ENCODE measurements at places on chromosomes 5 and 9.

- DNase-seq: peak; percentile 49
Observed at GRCh38 chr5:179558932-179559283, 8.6 kb downstream of the RUFY1 start.

DNA sequence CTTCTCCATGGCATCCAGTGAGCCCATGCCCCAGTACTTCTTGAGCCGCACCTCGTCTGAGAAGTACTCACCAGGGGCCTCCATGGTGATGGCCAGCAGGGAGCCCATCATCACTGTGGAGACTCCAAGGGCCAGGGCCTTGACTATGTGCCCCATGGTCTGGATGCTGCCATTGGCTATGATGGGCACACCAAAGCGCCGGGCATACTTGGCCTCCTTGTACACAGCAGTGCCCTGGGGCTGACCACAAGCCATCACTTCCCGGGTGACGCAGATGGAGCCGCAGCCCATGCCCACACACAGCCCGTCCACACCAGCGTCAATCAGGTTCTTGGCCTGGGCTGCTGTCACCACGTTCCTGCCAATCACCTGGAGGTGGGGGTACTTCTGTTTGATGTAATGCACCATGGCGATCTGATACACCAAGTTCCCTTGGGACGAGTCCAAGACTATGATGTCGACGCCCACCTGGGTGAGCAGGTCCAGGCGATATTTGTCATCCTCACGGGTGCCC lies 7.0 kb upstream of the DCAF12 start:
- DNase-seq: no peak

DNA sequence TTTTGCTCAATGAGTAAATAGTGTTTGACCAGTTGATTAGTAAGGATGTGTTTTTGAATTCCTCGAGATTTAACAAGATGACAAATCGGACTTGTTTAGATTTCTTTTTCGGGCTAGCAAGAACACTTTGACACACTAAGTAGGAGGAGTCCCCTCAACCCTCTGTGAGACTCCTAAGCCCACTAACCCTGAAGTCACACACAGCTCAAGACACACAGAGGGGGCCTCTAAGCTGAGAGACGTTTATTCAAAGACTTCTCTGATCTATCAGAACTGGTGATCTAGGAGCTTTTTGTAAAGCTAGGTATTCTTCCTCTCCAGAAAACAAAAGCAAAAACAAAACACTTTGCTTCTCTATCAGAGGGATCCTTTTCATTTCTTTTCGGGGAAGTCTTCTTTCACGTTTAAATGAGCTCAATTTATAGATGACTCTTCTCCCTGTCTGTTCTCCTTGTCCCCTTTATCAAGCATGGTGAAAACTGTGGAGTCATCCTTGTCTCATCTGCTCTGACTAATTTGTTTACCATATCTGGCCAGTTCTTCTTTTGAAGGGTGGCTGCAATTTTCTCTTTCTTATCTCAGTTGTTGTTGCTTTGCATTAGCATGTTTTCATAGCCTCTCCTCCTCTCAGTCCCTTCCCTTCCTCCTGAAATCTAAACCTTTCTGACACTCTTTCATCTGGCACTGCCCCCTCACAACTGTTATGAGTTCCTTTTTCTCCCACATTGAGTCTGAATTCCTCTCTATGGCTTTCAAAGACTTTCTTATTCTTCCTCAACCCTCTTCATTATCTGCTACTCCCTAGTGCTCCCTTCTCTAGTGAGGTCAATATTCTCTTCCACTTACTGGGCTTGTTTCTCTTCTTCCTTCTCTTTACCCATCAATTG lies 68.5 kb upstream of the RAI14 start:
- DNase-seq: no peak

DNA sequence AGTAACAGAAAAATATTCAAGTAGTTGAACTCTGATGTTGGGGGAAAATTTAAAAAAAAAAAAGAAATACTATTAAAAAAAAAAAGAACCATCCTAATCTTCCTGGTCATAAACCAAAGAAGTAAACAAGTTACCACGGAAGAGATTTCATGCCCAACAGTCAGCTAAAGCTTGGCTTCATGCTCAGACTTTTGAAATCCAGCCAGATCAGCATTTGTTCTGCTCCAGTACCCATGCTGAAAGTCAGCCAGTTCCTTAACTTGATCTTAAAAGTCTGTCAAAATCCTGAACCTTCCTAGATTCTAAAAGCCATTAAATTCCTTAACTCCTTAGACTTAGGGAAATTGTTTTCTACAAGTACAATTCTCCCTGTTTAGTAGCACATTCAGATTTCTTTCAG lies 908.7 kb upstream of the CDH9 start:
- no peak for DNase-seq

DNA sequence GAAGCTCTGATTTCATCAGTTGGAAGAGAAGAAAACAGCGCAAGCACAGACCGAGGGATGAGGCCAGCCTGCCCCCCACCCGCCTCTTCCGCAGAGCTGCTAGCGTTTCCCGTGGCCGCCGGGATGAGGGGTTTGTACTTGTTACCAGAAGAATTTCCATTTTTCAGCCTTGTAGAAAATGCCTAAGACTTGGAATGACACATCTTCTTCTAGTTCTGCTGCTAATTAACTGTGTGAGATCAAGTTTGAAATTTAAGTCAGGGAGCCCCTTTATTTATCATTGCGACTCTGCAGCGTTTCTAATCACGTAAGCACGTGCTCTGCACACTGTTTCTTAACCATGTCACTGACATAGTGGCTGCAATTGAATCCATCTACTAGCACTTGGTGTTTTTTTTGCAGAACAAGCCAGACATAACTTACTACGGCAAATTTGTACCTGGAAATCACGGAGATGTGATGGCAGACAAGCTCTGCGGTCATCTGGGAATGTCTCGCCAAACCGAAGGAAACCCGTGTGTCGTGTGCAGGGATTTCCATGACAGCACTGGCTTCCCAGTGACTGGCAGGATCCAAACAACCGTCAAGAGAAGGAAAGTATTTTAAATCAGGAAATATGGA lies 41.8 kb upstream of the ROR2 start:
- no peak for DNase-seq

- peak; percentile 31 for DNase-seq
Observed at GRCh38 chr5:58241389-58241788, 218.5 kb downstream of the PLK2 start.

DNA sequence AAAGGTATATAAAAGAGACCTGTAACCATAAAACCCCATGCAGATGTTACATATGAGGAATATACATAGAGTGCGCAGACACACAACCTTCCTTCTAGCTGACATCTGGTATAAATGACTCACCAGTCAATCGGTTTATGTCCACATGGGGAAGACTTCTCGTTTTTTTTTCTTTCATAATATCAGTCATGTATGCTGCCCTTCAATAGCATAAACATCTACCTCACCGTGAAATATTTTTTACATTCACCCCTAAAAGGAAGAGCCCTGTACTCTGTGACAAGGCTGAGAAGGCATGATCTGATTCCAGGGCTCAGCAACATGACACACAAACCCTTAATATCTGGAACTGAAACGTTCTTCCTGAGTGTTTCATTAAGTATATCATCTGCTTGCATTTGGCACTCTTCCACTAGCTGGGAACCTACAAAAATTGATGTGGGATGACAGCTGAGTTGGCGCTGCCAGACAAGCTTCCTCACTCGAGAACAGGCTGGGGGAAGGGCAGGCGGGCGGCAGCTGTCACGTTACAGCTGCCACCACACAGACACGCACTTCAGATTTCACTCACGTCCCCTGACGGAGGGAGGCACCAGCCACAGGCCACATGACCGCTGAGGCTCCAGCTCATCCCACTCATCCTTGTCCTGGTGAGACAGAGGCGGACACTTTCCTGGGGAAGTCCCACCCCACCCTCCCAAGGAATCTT lies 74.2 kb downstream of the SHB start:
- peak; percentile 41 for DNase-seq

- no peak for DNase-seq
Observed at GRCh38 chr5:14453481-14453880, 128.1 kb upstream of the OTULINL start.

DNA sequence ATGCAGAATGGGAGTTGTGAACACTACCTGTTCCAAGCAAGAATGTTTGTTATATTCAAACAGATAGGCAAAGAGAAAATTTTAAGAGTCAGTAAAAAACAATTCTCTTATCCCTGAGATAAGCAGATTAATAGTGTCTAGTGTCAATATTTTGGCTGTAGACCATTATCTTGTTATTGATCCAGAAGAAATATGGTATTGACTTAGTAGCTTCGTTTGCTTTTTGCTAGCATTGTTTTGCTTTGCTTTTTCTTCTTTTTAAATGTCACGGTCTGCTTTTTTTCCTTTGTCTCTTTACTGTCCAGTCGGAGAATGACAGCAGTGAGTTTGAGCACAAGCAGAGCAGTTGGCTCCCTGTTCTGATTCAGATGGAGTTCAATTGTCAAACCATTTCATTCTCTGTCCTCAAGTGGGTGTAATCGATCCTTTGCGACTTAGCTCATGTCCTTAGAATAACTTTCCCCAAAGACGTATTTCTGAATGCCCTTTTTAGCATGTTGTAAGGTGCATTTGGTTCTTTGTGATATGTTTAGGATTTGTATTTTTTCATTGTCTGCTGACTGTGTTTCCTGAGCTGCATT lies 29.3 kb downstream of the FUBP3 start:
- DNase-seq: no peak
